ENCODE measurements at places on chromosomes 4 and X.

- DNase-seq = no peak
These were observed 622 bp downstream of the KLKB1 start for GRCh38 chr4:186227744-186228513.

DNA sequence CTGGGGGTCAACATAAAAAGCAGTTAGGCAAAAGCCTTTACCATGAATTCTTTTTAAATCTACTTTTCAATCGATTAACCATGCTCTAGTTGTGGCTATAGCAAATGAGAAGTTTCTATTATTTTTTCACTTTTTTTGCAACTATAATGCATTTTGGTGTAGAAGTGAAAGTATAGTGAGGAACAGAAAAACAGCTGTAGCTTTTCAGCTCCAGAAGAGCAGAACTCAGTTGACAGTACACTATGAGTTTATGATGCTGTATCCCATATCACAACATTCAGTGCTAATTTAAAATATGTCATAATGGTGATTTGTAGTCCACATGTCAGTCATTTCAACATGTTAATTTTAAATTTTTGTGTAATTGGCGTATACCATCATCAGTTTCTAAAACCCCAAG is 8.7 kb upstream of the MUC7 start:
- DNase-seq = no peak

DNA sequence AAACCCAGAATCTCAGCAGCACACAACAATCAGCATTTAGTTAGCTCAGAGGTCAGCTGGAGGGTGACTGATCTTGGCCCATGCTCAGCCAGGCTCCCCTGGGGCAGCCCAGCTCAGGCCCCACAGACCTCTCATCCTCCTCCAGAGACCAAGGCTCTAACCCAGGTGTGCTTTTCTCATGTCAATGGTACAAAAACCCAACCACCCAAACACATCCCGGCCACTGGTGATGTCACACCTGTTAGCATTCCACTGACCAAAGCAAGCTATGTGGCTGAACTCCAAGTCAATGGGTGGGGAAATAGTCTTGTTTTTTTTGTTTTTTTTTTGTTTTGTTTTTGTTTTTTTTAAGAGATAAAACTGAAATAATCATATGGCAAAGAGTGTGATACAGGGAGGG is 77.5 kb downstream of the CYTL1 start:
- no peak for DNase-seq

DNA sequence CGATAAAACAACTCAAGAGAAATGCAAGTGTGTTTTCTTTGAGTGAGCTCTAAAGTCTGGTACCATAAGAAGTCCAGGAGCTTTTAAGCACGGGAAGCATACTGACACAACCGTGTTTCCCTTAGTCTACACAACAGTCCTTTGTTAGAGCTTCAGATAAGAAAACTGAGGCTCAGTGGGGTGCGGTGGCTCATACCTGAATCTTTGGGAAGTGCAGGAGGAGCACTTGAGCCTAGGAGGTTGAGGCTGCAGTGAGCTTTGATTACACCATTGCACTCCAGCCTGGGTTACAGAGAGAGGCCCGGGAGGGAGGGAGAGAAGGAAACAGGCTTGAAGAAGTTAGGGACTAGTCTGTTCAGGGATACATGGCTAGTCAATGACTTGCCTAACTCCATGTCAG is 21.9 kb downstream of the LEF1 start:
- DNase-seq = no peak

- no peak for DNase-seq
These were observed 188.9 kb downstream of the ENOX2 start for GRCh38 chrX:130714135-130714534.

DNA sequence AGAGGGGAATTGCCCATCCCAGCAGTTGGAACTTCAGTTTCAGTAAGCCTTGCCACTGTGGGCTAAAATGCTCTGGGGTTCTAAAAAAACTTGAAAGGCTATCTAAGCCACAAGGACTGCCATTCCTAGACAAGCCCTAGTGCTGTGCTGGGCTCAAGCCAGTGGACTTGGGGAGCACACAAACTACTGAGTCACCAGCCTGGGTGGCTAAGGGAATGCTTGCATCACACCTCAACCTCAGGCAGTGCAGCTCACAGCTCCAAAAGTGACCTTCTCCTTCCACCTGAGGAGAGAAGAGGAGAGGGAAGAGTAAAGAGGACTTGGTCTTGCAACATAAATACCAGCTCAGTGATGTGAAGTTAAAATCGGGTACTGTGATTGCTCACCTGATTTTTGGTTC is 116.7 kb upstream of the GLRA2 start:
- no peak for DNase-seq

DNA sequence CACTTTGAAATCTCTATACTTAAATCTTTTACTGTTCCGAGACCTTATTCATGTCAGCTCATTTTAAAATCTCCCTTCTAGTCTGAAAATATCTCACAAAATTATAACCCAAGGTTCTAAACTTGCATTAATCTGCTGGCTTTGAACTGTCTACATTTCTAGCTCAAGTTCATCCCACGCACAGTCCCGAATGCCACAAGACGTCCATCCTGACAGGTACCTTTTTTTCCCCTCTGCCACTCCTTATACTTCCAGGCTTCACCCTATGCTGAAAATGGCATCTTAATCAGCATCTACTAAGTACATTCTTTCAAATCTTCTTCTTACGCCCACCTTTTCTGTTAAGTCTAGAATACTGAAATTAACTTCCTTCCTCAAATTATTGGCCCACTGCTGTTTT is 259.2 kb upstream of the GALNTL6 start:
- no peak for DNase-seq

Measured in activated gamma-delta T cell (primary cell).